ENCODE measurements at places on chromosomes 2 and 18.
A peak's percentile ranks its signal among the peaks of the same experiment; 100 is the strongest.

- no peak for DNase-seq
Observed at GRCh38 chr18:46337271-46337670, 233.1 kb downstream of the HAUS1 start.

GRCh38 chr18:9419956-9420631, 55.2 kb upstream of the RALBP1 start:
- no peak for DNase-seq

GRCh38 chr2:195967336-195967735, 101.3 kb downstream of the DNAH7 start:
- no peak for DNase-seq

DNA sequence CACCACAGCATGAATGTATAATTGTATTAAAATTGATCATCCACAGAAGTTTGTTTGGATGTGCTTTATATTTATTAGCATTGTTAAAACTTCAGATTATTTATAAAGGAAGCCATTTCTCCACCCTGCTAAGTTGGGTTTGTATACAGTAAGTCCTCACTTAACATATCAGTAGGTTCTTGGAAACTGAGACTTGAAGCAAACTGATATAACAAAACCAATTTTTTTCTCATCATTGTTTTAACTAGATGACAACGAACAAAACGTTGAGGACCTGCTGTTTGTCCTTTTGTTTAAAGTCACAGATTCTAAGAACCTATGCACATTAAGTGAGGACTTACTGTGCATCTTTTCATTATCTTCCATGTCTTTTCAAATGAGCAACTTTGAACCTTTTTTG, 17.1 kb downstream of the C2orf69 start:
- no peak for DNase-seq

DNA sequence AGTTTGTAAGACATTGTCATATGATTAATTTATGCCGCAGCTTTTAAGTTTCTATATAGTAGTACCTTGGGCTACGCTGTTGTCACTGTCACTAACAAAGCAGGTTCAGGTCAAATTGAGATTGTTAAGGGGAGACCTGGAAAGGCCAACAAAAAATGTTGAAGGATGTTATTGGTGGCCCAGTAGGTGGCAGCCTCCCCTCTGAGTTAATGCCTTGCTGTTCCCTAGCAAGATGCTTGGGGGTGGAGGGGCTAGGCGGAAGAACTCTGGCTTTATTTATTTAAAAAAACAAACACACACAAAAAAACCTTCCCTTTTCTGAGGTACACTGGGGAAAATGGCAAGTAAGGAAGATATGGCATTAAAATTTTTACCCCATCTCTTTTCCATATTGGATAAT, 128.3 kb upstream of the ATP5MC3 start:
- no peak for DNase-seq

DNA sequence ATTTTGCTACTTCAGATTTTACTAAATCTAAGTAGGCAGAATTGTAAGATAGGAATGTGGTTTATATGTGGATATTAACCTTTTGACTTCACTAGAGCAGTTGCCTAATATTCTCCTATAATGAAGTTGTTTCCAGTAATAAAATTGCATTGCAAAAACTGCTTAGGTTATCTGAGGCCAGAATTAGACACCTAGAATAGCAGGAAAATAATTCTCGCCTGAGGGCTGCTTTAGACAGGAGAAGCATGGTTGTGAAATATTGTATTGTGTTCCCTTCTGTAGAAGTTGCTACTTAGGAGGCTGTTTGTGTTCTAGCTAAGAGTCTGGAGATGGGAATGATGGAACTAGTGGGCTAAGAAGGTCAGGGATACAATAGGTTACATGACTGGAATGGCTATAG, 146.3 kb downstream of the PLCL1 start:
- no peak for DNase-seq

- DNase-seq = no peak
Observed at GRCh38 chr2:62185475-62186155, 10.3 kb upstream of the B3GNT2 start.

DNA sequence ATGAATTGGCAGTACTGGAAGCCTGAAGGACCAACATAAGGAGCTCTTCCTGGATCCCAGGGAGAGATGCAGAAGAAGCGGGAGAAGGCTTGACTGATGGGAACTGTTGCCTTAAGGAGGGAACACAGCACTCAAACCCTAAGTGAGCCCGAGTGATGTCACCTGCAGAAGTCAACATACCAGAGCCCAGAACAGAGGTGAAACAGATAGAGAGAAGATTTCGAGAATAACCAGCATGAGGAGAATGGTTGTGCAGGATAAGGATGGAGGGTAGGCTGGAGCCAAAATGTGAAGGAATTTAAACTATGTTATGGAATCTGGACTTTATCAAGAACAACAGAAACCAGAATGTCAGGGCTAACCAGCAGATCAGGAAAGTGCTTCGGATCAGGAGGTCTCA, 463.1 kb upstream of the DDX18 start:
- DNase-seq = no peak

GRCh38 chr18:9612215-9612830, 2.0 kb downstream of the PPP4R1 start:
- DNase-seq = no peak

- DNase-seq = no peak
Observed at GRCh38 chr18:23943903-23944624, 70.5 kb upstream of the TTC39C start.

DNA sequence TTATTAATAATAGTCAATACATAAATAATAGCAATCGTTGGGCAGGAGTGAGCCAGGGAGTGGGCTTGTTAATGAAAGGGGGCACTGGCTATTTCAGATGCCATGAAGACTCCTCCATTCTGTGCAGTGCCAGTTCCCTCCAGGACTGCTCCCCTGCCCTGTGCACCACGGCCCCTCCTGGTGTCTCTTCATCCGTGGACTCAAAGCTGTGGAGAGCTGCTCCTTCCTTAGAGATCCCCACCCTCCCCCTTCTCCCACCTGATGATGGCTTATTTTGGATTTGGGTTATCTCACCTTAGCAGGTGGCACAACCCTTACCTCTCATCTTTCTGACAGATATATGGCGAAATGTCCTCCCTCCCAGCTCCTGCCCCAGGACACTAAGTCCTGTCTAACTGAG, 3.1 kb upstream of the CELF4 start:
- DNase-seq = no peak

GRCh38 chr2:112153179-112153490, 14.9 kb downstream of the FBLN7 start:
- DNase-seq = no peak

GRCh38 chr2:26000561-26001082, 18.3 kb upstream of the KIF3C start:
- DNase-seq = no peak

GRCh38 chr2:112541315-112542122, 746 bp upstream of the POLR1B start:
- DNase-seq = peak; percentile 80

GRCh38 chr2:216715402-216715974, 20.1 kb upstream of the IGFBP5 start:
- no peak for DNase-seq

GRCh38 chr18:58363767-58364540, 264.9 kb downstream of the ALPK2 start:
- DNase-seq = no peak

DNA sequence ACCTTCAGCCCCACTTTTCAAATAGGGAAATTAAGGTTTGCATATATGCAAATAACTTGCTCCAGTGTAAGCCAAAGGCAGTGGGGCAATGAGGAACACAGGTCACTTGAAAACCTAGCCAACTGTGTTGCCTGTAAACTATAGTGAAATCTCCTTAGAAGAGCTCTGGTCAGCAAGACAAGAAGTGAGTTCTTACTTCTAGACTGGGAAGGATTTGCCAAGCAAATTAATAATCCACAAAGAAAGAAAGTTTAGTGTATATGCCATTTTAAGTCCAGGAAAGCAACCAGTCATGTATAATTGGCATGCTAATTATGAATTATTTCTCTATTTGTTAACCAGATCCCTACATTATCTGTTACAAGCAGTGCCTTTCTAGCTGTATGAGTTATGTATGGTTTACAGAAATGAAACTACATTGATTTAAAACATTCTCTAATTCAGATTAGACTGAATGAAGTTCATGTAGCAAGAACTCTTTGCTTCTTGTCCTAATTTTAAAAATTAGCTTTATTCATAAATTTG, 129.9 kb downstream of the MTX2 start:
- DNase-seq = no peak

DNA sequence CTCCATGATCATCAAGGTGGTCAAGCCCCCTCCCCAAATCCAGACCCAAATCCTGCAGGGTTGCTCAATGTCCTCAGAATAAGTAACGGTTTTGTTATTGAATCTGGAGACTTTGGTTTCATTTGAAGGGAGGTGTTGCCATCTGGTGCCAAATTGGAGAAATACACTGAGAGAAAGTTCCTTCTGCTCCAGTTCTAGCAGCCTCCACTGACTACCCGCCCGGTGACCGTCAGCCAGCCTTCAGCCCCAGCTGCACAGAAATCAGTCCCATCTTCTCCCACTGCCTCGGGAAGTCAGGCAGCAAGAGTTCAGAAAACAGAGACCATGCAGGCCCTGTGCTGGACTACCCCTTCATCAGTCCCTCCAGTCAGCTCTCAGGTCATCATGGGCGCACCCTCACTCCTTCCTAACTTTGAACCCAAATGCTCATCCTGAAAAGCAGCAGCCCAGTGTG, 38.7 kb downstream of the PKDCC start:
- peak; percentile 55 for DNase-seq

DNA sequence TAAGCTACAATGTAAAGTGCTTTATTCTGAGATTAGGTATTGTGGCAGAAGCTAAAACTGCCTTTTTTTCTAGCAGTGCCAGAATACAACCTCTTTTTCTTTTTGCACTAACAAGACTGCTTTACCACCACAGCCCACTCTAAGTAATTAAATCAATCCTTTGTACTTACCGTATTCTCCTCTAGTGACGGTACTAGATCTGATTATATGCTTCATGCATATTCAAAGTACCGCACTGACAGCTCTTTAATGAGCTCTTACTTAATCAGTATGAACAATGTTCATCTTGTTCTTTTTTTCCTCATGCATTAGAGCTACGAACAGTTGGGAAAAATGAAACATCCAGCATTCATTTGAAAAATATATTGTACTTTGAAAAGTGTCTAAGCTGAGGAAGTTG, 16.1 kb upstream of the OTX1 start:
- no peak for DNase-seq

DNA sequence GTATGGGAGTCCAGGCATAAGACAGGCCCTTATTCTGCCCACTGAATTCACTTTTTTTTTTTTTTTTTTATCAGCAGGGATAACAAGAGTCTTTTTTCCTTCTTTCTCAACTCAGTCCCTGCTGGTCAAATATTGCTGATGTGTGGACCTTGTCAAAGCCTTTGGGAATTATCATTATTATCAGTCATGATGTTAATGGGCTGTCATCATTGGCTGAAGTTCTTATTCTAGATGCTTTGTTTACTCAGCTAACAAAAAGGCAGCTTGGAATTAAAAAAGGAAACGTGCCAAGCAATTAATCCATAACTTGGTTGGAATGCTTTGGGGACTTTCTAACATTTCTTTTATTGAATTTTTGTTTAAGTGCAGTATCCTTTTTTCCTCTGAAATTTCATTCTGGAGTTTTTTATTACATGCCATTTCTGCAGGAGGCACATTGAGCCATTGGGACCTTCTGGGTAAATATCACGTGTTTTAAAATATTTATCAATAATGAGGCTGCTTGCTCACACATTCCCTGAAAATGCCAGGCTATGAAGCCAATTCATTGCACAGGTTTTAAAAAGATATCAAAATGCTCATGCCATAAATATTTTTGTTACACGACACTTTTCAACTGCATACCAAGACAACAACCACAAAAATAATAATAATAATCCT, 246.3 kb downstream of the TXNL1 start:
- no peak for DNase-seq

DNA sequence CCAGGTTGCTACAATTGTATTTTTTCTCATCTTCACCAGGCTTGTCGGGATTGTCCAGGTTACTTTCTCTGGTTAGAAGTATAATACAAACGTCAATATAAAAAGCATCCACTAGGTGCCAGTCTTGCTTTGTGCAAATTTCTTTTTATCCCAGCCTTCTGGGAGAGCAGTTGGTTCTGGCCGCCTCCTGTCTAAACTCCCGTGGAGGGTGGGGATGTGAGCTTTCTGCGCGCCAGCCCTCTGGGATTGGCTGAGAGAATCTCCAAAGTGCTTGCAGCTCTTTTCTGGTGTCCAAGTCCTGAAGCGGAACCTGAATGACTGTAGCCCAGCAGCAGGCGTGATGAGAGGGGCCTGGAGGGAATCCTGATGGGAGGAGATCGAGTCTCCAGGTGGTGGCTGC, 22.4 kb upstream of the TOGARAM2 start:
- DNase-seq = peak; percentile 14

GRCh38 chr2:236179236-236180075, 11.3 kb upstream of the GBX2 start:
- no peak for DNase-seq

- no peak for DNase-seq
Observed at GRCh38 chr2:236977063-236977851, 108.4 kb upstream of the COPS8 start.

DNA sequence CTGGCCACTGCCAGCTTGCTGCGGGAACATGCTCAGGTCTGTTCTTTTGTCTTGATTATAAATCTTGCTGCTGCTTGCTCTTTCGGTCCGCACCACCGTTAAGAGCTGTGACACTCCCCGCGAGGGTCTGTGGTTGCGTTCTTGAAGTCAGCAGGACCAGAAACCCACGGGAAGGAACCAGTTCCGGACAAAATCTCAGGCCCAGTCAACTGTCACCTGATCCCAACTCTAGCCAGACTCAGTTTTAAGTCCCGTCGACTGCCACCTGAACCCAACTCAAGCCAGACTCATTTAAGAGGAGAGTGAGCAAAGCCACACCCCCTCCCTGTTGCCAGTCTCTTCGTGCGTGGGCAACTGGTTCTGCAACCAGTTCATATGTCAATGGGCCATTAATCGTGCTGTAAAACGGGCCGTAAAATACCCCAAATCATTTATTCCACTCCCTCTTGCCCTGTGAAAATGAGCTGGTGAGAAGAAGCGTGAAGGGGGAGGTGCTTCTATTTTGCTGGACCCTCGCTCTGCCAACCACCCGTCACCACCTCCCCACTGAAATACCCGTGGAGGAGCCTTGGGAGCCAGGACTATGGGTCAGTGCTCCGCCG, 224.3 kb downstream of the NDUFA10 start:
- DNase-seq = no peak

GRCh38 chr2:45533771-45534170, 77.3 kb downstream of the SRBD1 start:
- DNase-seq = no peak

DNA sequence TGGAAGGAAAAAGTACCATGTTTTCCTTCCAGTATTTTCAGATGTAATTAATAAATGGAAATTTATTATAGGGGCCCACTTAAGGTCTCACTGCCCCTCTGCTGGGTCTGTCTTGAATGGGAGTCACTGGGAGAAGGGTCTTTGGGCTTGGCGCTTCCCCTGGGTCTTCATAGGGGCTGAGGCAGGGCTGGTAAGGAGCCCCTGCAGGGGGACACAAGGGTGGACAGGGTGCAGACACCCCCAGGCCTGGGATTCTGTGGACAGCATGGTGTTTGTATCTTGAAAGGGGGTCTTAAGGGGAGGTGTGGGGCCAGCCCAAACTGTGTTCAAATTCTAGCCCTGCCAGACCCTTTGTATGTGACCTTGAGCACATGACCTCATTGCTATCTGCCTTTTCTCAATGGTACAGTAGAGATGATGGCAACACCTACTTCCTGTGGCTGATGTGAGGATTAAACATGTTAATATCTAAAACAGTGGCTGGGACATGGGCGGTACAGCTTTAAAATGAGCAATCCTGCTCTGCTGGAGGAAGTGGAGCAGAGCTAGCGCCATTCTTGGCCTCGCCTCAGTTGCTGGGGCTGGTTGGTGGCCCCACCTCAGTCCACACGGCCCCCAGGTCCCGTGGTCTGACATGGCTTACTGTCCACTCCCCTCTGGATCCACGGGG, 71.6 kb downstream of the GNAL start:
- DNase-seq = no peak

All from hypothalamus (tissue), 51 donors.